ENCODE measurements at places on chromosomes 2 and 18. TPM values are rescaled to one million over a fixed set of nuclear protein-coding genes. Genes with fewer than 3 reads are reported as not detected.

DNA sequence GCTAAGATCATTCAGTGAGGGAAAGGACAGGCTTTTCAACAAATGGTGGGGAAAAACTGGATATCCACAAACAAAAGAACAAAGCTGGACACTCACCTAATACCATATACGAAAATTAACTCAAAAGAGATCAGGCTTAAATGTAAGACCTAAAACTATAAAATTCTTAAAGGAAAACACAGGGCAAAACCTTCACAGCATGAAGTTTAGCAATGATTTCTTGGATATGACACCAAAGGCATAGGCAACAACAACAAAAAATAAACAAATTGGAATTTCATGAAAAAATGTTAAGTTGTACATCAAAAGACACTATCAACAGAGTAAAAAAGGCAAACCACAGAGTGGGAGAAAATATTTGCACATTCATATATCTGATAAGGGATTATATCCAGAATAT, 28.3 kb downstream of the PIAS2 start:
- no peak for DNase-seq

DNA sequence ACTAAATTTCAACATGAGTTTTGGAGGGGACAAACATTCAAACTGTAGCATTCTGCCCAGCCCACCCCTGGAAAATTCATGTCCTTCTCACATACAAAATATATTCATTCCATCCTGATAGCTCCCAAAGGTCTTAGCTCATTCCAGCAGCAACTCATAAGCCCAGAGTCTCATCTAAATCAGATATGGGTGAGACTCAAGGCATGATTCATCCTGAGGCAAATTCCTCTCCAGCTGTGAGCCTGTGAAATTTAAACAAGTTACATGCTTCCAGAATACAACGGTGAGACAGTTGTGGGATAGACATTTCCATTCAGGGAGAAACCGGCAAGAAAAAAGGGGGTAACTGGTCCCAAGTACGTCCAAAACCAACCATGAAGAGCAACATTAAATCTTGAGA, 43.5 kb upstream of the FAHD2A start:
- no peak for DNase-seq

- DNase-seq = no peak
Observed at GRCh38 chr2:146458585-146458984, 1386.2 kb upstream of the ACVR2A start.

DNA sequence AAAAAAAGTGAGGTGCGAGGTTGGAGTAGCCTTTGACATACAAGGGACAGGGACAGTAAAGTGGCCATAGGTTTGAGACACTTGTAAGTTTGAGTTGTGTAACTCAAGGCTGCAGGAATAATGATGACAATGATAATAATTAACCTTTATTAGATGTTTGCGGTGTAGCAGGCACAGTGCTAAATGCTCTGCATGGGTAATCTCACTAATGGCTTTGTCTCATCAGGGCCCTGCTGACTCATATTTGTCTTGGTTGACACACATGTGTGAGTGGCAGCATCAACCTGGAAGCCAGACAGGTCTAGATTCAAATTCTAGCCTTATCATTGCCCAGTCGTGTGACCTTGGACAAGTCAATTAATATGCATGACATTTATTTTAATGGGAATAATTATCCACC, 126.2 kb downstream of the FSHR start:
- no peak for DNase-seq

DNA sequence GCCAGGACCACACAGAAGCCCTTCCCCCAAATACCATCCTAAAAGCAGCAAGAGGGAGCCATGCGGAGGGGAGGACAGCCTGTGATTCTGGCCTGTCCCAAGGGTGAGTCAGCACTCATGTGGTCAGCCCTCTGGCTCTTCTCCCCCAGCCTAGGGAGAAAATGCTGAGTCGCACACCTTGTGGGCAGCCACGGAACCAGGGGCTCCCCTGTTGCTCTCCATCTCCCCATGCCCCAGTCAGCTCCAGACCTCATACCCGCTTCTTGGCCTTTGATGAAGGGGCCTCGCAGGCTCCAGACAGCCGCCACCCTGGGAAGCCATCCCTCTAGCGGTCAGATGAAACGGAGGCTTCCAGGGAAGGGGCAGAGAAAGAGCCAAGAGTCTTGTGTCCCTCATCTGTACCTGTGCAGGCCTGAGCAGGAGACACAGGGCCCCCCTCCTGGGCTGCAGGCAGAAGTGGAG, 181.3 kb upstream of the SIX2 start:
- DNase-seq = no peak

- DNase-seq = no peak
Observed at GRCh38 chr2:102266204-102266603, 45.2 kb upstream of the IL1RL1 start.

DNA sequence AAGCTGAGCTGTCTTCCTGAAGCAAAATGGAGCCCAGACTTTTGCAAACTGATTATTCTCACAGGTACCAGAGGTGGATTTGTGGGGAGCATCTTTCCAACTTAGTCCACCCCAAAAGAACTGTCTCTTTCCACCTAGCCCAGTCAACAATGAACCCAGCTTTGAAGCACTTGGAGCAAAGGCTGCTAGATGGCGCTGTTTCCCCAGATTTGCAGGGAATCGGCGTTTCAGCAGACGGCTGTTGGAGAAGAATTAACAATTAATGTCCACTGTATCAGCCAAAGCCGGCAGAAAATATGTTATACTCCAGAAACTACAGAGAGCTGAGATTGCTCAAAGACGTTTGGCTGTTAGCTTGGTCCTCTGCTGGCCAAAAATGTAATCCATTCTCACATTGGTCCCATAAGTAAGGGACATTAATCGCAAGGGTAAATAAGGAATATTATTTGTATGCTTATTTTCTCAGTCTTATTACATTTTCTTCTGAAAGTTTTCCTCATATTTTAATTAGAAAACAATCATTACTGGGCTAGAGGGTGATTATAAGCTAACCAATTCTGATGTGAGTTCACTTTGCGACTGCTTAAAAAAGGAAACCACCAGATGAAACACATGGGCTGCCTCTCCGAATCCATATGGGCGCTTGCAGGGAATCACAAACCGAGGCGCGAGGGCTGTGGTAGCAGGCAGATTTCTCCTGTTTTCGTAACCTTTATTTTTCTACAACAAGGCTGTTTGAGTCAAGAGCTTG, 423.8 kb upstream of the MEX3C start:
- DNase-seq = peak; percentile 52

DNA sequence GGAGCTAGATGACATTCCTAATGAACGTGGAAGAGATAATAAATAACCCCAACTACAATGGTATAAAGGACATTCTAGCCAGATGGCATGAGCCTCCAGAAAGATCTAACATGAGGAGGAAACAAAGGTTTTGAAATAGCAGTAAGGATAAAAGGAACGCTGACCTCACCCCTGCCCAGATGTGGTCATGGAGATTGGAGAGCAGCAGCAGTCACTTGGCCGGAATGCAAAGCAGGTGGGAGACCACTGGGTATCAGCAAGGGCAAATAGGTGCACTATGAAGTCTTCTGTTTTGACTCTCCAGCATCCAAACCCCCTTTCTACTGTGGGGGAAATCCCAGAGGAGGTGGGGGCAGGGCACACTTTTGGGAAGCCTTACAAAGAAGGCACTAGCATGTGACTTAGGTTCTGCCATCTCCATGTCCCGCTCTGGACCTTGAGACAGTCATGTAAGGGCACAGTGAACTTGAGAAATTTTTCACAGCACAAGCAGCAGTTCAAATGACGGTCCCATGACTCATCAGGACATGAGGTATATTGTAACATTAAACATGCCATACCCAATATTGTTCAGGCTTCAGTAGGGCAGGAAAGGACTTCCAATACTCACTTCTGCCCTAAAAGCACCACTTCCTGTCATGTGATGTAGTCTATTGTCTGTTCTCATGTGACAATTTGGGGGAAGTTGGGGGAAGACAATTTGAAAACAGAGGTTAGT, 55.2 kb downstream of the METTL4 start:
- DNase-seq = no peak

DNA sequence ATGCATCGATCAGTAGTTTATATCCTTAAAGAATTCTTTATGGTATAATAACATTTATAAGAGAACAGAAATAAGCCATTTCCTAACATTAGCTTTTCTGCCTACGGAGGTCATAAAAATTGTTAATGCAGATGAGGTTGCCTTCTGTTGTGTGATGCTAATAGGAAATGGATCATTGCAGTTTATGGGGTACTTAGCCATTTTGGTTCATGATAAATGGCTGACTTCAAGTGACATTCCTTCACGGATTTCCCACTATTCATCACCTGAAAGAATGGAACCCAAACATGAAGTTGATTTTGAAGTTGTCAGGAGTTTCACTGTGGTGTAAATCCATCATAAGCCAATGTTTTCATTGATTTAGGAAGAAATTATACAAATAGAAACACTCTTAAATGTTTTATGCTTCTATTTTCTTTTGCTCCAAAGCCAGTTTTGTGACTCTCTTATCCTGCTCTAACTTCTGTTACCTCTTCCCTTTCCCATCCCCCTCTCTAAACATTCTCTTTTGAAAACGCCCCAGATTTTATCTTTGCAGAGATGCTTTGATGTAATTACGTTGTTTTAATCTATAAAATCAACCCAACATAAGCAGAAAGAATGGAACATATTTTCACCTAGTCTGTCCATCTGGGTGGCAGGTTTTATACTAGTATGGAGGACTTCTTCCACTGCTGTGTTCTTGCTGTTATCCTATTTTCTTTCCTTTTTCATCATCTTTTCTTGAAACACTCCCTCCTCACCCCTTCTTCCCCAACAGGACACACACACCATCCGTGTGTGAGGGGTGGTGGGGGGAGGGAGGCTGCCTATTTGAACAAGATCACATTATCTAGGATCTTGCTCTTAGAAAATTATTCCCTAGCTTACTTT, 58.2 kb downstream of the GREB1L start:
- DNase-seq = no peak

- peak; percentile 75 for DNase-seq
Observed at GRCh38 chr2:54838585-54839035, 115.1 kb downstream of the EML6 start.

- DNase-seq = no peak
Observed at GRCh38 chr18:36176177-36176584, 11.1 kb upstream of the MOCOS start.

DNA sequence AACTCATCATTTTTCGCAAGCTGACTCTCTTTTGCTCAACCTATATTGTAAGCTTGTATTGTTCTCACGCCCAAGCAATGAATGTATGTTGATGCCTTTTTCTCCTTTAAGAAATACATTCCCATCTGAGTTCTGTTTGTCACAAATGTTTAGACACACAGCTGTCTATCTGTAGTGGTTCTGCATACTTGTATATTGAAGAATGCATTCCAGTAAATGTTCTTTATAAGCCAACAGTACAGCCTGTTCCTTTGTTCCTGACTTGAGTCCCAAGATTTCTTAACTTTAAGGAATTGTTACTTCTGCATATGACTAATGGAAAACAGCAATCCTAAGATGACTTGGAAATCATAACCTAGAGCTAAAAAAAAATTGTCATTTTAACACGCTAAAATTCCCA, 849.1 kb upstream of the POU3F3 start:
- no peak for DNase-seq

- DNase-seq = no peak
Observed at GRCh38 chr2:18856765-18857164, 267.4 kb upstream of the NT5C1B start.

DNA sequence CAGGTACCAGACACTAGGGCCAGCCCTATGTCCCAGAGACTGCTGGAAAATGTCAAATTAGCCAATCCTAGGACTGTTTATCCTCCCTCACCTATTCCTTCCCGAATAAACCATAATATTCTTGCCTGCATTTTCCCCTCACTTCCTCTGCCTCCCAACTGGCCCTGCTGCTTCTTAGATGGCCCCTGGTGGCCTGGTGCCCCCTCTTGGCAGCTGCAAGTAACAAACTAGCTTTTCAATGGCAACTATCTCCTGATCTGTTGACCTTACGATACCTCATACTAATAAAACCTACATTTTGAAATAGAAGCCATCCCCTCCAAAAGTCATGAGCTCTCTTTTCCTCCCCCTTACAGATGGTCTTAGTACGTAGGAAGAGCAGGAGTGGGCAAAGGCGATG, 132.0 kb downstream of the ALPK2 start:
- no peak for DNase-seq

- no peak for DNase-seq
Observed at GRCh38 chr2:144469798-144470197, 50.1 kb downstream of the ZEB2 start.

DNA sequence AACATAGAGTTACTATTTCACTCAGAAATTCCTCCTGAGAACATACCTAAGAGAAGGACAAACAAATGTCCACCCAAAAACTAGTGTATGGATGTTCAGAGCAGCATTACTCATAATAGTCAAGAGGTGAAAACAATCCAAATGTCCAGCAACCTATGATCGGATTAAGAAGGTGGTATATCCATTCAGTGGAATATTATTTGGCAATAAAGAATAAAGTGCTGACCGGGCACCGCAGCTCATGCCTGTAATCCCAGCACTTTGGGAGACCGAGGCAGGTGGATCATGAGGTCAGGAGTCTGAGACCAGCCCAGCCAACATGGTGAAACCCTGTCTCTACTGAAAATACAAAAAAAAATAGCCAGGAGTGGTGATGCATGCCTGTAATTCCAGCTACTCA, 182.8 kb upstream of the AGAP1 start:
- DNase-seq = no peak

GRCh38 chr2:111622859-111623258, 261.1 kb downstream of the ANAPC1 start:
- no peak for DNase-seq

- no peak for DNase-seq
Observed at GRCh38 chr18:43720041-43720440, 442.8 kb upstream of the SYT4 start.

DNA sequence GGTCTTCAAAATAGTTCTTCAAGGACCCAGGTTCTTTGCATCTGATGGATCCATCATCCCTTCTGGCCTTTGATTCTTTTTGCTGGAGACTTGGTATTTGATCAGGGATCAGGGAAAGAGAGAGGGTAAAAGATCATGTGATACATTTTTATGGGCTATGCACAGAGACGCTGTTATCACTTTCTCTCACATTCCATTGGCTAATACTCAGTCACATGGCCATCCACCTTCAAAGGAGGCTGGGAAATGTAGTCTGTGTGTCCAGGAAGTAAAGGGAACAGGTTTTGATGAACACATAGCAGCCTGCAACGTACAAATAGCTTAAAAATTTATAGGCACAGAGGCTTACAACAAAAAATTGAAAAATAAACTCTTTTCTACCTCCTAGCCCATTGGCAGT, 629.6 kb upstream of the FANCL start:
- no peak for DNase-seq

GRCh38 chr2:75021672-75022071, 63.2 kb downstream of the POLE4 start:
- no peak for DNase-seq

- DNase-seq = no peak
Observed at GRCh38 chr2:75100801-75101151, 98.5 kb downstream of the TACR1 start.

REG3A gene
- polyA plus RNA-seq = 3,240 TPM

EPB41L3 gene
- polyA plus RNA-seq = 18.3 TPM

UGT1A10 gene
- not detected for polyA plus RNA-seq

CNDP2 gene
- polyA plus RNA-seq = 94.6 TPM

DNAJC5G gene
- 0.34 TPM for polyA plus RNA-seq

SLC39A10 gene
- 8.5 TPM for polyA plus RNA-seq

MARS2 gene
- polyA plus RNA-seq = 2.6 TPM
